ENCODE measurements at places on chromosomes 3 and 15.

DNA sequence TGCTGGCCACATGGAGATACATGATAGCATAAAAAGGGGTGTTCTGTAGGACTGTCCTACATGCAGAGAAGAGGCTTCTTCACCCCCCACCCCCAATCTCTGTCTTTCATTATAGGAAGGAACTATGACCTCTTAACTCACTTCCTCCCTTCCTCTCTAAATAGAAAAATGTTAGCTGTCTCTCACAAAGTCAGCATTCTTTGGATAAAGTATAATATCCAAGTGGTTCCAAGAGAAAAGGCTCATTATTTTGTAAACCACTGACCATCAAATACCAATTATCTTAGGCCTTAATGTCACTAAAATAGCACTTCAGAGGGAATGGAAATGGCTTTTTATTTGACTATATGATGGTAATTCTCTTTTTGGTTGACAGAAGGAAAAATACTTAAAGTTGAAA, 95.3 kb upstream of the SLC2A2 start:
- no peak for DNase-seq

- DNase-seq: no peak
Measured at GRCh38 chr3:164526250-164526649, 552.0 kb downstream of the SI start.

DNA sequence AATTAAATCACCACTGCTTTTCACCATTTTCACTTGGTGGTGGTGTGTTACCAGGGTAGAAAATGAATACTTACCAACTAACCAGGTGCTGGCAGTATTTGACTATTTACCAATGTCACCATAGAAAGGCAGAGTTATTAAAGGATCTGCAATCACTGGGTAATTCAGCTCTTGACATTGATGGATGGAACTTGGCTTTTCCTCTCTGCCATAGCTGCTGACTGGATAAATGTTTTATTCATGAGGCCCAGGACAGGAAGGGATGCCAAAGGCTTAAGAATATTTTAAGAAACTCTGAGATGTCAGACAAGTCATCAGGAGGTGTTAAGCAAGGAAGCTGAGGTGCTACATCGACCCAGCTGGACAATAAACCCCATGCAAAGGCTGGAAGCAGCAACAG, 495.5 kb upstream of the CFAP20DC start:
- DNase-seq: no peak

- no peak for DNase-seq
Measured at GRCh38 chr3:143972155-143972504, 507 bp downstream of the DIPK2A start.

DNA sequence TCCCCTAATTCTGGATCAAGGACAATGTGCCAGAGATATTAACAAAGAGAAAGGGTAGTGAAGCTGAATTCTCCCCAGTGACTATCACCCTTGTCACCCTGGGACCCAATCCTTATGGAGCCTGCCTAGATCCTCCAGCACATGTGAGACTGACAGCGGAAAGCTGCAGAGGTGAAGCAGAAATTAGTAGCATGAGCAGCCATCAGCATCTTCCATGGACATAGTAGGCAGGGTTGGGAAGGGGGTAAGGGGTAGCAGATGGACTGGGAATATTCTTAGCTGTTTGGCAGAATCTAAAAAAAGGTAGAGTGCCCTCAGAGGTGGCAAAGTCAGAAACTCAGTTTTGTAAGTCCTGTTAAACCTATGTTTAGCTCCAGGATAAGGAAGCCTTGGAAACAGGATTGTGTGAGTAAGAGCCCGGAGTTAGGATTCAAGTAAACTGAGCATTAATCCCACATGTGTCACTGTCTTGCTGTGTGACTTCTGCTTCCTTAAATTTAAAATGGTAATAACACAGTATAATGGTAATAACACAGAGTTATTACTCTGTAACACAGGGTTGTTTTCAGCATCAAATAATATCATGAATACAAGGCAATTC, 14.5 kb downstream of the GOLIM4 start:
- no peak for DNase-seq

DNA sequence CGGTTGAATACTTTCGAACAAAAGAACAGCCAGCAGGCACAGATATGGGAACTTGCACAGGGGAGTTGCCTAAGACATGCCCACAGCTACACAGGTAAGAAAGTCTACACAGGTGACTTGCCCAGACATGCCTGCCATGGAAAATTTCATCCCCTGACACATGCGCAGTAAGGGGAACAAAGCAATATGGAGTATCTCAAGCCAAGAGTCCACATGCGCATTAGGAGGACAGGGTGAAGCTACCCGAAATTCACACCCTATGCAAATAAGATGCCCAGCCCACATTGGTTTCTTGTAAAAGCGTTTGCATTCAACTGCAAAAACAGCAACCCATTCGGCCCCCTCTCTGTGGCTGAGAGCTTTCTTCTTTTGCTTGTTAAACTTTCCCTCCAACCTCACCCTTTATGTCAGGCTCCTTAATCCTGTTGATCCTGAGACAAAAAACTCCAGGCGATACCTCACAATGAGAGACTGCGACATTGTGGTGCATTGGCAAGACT, 49.3 kb upstream of the TRPM1 start:
- DNase-seq: peak; percentile 86

GRCh38 chr3:152317956-152318355, 49.2 kb downstream of the MBNL1 start:
- no peak for DNase-seq

GRCh38 chr15:29613951-29614382, 208.3 kb downstream of the TJP1 start:
- DNase-seq: peak; percentile 5

DNA sequence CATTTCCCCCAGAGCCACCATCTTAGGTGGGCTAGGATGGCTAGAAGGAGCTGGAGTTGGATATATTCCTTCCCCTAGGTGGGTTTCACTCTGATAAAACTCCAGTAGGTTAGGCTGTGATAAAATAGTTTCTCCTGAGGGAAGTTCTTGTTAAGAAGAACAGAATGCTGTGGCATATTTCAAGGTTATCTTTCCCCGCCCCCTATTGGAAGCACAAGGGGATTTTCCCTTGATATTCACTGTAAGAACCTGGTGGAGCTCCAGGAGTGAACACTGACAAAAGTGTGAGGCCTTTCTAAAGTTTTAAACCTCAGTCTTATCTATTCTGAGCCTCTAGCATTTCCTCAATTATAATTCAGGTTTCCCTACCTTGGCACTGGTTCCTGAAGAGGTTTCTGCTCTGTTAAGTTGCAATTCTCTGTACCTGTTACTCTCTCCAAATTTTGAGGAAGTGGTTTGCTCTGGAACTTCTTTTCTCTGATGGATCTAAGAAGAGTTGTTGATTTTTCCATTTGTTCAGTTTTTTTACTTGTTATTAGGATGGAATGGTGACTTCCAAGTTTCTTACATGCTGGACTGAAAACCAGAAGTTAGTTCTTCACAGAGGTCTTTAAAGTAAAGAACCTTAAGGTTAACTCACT, 113.5 kb downstream of the GMPS start:
- DNase-seq: no peak

DNA sequence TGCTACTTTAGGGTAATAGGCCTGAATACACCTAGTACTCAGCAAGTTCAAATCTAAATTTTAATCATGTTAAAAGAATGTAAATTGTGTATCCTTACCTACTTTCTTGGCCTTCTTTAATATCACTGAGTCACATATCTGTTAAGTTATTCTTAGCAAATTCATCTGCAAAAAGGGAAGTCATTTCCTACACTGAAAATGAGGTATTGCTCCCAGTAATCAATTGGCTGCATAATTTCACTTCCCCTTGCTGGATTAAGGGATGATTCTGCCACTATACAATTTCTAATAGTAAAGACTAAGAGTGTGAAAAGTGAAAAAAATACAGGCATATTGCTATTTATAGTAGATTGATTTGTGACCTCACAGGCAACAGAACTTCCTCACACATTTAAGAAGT, 47.8 kb downstream of the CCDC54 start:
- DNase-seq: no peak

GRCh38 chr3:54759166-54759565, 168.7 kb downstream of the LRTM1 start:
- DNase-seq: no peak

GRCh38 chr3:196975349-196975748, 6.7 kb upstream of the PIGZ start:
- no peak for DNase-seq

- DNase-seq: peak; percentile 31
Measured at GRCh38 chr3:108513961-108514360, 3.6 kb upstream of the MYH15 start.

DNA sequence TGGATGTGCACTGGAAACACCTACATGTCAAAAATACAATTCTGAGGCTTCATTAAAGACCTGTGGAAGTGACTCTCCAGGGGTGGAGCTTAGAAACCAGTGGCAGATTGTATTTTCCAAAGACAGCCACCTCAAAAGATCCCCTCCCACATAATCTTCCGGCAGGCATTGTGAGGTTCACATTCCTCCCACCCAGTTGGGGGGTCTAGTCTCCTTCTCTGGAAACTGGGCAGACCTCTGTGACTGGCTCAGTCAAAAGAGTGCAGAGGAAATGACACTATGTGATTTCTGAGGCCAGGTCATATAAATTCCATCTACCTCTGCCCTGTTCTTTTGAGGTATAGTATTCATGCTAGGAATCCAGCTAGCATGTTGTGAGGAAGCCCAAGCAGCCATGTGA, 1.9 kb upstream of the CFAP92 start:
- no peak for DNase-seq

DNA sequence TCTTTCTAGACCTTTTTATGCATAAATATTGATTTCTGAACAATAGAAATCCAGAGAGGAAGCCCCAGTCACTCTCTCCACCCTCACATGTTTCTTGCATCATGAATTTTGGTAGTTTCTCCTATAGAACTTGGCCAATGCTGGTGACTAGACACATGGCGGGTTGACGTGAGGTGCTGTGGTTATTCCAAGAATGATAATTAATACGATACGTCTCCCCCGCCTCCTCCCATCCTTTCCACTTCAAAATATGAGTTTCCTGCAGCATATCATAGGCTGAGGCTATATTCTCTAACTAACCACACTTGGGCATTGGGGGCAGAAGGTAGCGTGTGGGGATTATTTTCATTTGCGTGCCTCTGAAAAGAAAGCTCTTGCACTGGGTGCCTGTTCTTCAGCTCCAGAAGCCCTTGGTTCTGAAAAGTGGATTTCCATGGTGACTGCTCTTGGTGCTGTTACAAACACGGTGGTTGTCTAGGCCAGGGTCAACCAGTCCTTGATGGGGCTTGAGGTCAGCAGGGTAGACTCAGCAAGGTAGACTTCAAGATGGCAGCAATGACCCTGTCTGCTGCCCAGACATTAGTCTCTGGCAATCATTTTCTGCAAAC, 5.3 kb downstream of the TNFSF10 start:
- no peak for DNase-seq

- peak; percentile 48 for DNase-seq
Measured at GRCh38 chr15:80996247-80996646, 4.5 kb upstream of the TLNRD1 start.

DNA sequence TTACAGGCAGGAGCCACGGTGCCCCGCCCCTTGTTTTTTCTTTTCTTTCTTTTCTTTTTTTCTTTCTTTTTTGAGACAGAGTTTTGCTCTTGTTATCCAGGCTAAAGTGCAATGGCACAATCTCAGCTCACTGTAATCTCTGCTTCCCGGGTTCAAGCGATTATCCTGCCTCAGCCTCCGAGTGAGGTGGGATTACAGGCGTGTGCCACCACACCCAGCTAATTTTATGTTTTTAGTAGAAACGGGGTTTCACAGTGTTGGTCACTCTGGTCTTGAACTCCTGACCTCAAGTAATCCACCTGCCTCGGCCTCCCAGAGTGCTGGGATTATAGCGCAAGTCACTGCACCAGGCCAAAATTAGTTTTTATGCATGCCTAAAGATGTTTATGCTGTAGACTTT, 2.5 kb downstream of the RPL35A start:
- no peak for DNase-seq

DNA sequence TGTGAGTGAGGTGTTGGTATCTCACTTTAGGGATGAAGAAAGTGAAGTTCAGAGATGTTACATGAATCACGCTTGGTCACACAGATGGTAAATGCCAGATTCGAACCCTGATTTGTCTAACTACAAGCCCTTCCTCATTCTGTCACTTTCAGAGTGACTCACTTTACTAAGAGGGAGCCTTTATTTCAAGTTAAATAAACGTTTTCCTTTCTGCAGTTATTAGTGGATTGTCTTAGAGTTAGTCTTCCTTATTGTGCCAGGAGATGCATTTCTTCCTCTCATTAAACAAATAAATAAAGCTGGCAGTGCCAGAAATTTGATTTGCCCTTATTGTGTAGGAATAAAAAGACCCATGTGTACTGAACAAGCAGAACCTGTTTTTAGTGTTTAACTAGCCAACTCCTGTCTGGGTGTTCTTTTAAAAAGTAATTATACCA, 162.5 kb downstream of the AKAP13 start:
- no peak for DNase-seq

DNA sequence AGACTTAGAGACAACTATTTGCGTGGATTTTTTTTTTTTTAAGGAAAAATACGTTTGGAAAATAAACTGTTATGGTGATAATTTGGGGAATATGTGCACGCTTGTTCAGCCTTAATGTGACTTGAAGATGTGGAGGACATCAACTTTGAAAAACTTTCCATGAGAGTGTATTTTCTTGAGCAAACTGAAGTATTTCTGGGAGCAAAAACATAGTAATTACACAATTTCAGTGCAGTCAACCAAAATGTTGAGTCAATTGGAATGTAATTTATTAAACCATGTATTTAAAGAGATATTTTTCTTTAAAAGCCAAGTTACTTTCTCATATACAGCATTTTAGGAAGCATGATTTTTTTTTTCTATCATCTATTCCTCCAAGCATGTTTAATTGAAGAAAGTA, 80.3 kb upstream of the FLNB start:
- DNase-seq: no peak

DNA sequence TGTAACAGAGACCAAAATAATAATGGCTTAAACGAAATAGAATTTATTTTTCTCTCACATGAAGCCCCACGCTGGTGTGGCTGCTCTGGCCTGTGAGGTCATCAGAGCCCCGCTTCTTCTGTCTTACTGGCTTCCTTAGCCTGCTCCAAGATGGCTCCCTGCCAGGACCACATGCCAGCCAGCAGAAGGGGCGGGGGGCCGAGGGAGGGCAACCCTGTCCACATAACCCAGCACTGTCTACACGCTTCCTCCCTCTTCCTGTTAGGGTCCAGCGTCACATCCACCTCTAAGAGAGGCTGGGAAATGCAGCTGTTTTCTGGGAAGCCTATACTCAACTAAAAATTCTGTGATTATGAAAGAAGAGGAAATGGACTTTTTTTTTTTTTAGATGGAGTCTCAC, 107.9 kb upstream of the DLG1 start:
- no peak for DNase-seq

Measured in MCF 10A (cell line).